ENCODE measurements at places on chromosomes 3 and 15.

GRCh38 chr3:158771982-158772381 is 29.9 kb upstream of the MFSD1 start:
- DNase-seq: no peak

DNA sequence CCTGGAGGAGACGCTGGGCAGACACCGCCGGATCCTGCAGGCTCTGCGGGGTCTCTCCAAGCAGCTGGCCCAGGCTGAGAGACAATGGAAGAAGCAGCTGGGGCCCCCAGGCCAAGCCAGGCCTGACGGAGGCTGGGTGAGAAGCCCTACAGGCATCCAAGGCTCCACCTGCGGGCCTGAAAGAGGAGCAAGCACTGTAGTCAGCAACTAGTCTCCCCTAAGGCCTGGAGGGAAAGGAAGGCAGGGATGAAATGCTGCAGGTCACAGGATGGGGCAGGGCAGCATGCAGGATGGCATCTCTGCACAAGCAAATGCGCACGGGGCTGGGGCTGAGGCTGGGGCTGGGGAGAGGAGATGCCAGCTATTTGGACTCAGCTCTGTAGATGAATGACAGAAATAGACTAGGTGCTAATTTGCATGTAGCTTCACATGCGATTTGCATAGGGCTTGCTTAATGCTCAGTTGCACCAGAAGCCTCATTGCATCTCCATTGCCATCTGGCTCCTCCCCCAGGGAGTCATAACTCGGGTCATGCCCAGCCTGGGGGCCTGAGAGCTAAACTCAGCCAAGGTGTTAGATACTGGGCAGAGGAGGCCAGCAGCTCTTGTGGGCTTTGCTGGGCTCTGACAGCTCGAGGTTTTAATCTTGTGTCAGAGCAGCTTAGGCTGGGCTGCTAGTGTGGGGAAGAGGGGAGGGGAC is 5.2 kb upstream of the CPLX3 start:
- DNase-seq: peak; percentile 38

DNA sequence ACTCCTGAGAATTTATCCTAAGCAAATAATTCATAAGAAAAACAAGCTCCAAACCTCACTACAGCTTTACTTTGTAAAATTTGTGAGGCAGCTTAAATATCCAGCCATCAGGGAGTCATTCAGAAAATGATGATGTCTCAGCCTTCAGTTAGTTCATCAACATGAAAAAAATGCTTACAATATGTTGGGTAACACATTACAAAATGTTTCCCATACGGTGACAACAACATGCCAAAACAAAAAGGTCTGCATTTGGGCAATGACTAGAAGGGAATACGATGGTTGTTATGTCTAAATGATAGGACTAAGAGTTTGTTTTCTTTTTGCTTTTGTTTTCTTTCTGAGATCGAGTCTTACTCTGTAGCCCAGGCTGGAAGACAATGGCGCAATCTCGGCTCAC is 47.0 kb upstream of the CFAP161 start:
- DNase-seq: no peak

- DNase-seq: no peak
These were observed 22.1 kb upstream of the TJP1 start for GRCh38 chr15:29844290-29844903.

All from memory B cell (primary cell).